ENCODE measurements at places on chromosomes 12 and 14. TPM values are rescaled to one million over a fixed set of nuclear protein-coding genes. Genes with fewer than 3 reads are reported as not detected.

The NFATC4 gene
- 54.5 TPM for total RNA-seq

The CLEC2A gene
- not detected for total RNA-seq

The RDH12 gene
- total RNA-seq: 0.40 TPM

The PAPLN gene
- total RNA-seq: 0.58 TPM

The KRT80 gene
- total RNA-seq: 0.62 TPM

The INSM2 gene
- total RNA-seq: not detected

The FBLN5 gene
- total RNA-seq: 31.5 TPM

The LBHD2 gene
- total RNA-seq: 0.09 TPM

The PTPRB gene
- total RNA-seq: 20.8 TPM

The C12orf60 gene
- 1.4 TPM for total RNA-seq

The NANOG gene
- total RNA-seq: 0.04 TPM

The PZP gene
- 0.40 TPM for total RNA-seq

The TSHR gene
- 0.31 TPM for total RNA-seq

The RIMBP2 gene
- total RNA-seq: 2.0 TPM

The TAS2R14 gene
- 2.5 TPM for total RNA-seq

The SLC25A21 gene
- 1.1 TPM for total RNA-seq

The DIO2 gene
- total RNA-seq: 0.80 TPM

The ZNF384 gene
- 18.2 TPM for total RNA-seq

The PTGER2 gene
- 1.4 TPM for total RNA-seq

The GYS2 gene
- total RNA-seq: 0.13 TPM

The GLT1D1 gene
- total RNA-seq: 0.71 TPM

The KRT2 gene
- total RNA-seq: not detected

The ACOT6 gene
- not detected for total RNA-seq

The ST8SIA1 gene
- total RNA-seq: 6.9 TPM

The SUSD6 gene
- 7.8 TPM for total RNA-seq

The AJUBA gene
- total RNA-seq: 30.5 TPM

The HPD gene
- total RNA-seq: 0.04 TPM

The TAS2R43 gene
- total RNA-seq: 2.2 TPM

The HOXC4 gene
- total RNA-seq: 10.1 TPM

The LRRK2 gene
- total RNA-seq: 5.9 TPM

The KRT85 gene
- total RNA-seq: not detected

The METTL25 gene
- 24.8 TPM for total RNA-seq
